A549 treated with CpdA at 1 μM for 4 hours (cell line): ENCODE measurements at places on chromosomes 4 and X. TPM values are rescaled to one million over a fixed set of nuclear protein-coding genes. Genes with fewer than 3 reads are reported as not detected.

The FMR1 gene
- total RNA-seq, result 19.3 to 25.8 TPM (median 24.7 TPM) in 5 replicates

The TXK gene
- 0.14 to 0.34 TPM (median 0.16 TPM) in 5 replicates for total RNA-seq

The BST1 gene
- total RNA-seq, result 15.8 to 20.7 TPM (median 18.2 TPM) in 5 replicates

The LAGE3 gene
- total RNA-seq, result 43.3 to 74.7 TPM (median 68.4 TPM) in 5 replicates

The KDR gene
- not detected in 5 replicates for total RNA-seq

The EGF gene
- total RNA-seq, result 0.13 to 1.9 TPM (median 0.42 TPM) in 5 replicates

The LEF1 gene
- total RNA-seq, result 0.07 TPM in 1 of 5 replicates, not detected in the others

The USP17L21 gene
- not detected in 5 replicates for total RNA-seq

The FAM114A1 gene
- 24.2 to 51.6 TPM (median 35.5 TPM) in 5 replicates for total RNA-seq

The NPNT gene
- total RNA-seq, result 0.14 to 0.55 TPM (median 0.24 TPM) in 5 replicates

The MAGEA9B gene
- not detected in 5 replicates for total RNA-seq

The MAOB gene
- total RNA-seq, result 0.07 to 0.27 TPM (median 0.15 TPM) in 5 replicates

The DMRTC1B gene
- total RNA-seq, result 0.03 to 0.09 TPM in 2 of 5 replicates, not detected in the others

The TMPRSS11B gene
- not detected in 5 replicates for total RNA-seq

The TEX11 gene
- not detected in 5 replicates for total RNA-seq

The NAAA gene
- total RNA-seq, result 22.6 to 26.2 TPM (median 23.9 TPM) in 5 replicates

The RNF175 gene
- not detected in 5 replicates for total RNA-seq

The F8A2 gene
- not detected in 5 replicates for total RNA-seq
